ENCODE measurements at places on chromosomes 4 and X.

DNA sequence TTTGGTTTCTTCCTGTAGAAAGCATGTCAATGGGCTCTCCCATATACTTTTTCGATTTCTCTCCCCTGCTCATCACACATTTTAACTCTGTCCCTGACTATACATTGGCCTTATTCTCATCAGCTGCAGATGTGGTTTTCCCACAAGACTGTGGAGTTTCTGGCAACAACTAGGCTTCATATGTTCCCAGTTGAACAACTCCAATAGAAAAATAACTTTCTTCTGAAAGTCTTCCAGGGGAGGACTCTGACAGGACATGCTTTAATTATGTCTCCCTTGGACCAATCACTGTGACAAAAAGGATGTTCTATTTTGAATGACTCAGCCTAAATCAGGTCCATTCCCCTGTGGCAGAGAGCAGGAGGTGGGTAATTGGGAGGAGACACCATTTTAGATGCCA, 28.1 kb downstream of the SPANXC start:
- DNase-seq: no peak

GRCh38 chrX:49844611-49845010, 15.5 kb downstream of the PAGE4 start:
- no peak for DNase-seq

GRCh38 chrX:126886997-126887396, 67.5 kb downstream of the PRR32 start:
- no peak for DNase-seq

DNA sequence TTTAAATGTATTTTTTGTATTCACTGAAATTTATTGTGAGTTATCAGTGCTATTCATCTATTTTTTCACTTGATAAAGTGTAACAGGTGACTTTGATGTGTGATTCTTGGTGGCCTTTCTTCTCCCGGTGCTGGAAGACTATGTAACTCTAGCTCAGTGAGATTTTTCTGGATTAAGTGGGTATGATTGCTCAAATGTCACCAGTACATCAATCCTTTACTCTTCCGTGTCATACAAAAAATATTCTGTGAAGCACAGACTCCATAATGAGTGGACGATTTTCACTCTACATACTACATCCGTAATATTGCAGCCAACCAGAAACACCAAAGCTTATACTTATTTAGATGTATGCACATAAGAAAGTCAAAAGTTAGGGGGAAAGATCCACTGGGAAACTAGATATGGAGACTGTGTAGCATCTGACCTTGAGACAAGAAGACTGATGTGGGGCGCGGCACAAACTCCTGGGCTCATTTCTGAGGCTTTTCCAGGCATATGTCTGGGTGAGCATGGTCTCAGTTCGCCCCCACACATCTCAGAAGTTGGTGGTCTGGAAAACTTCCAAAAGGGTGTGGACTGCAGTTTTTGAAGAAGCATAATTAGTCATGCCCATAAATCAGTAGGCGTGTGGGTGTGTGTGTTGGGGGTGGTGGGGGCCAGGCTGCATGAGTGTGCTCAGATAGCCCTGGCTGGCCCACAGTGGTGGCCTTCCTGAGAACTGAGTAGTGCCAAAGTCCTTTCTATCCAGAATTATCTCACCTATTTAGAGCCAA, 53.9 kb upstream of the TENM3 start:
- no peak for DNase-seq

- no peak for DNase-seq
Measured at GRCh38 chrX:9458516-9459078, 6.3 kb upstream of the TBL1X start.

- no peak for DNase-seq
Measured at GRCh38 chrX:139759637-139760036, 51.7 kb upstream of the MCF2 start.

DNA sequence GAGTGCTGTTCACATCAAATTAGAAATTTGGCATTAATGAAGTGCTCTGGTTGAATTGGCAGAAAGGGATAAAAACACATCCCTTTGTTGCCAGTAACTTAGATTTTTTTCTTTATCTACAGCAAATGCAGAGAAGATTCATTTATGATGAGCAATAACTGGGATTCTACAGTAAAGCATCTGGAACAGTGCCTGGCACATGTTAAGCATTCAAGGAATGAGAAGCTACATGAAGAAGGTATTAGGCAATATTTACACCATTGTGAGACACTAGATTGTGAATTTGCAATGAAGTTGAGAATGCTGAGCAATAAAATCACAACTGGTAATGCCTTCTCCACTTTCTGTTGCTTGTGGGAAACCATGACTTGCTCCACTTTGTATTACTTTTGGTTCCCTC, 33.5 kb downstream of the PCDH19 start:
- DNase-seq: no peak

- DNase-seq: no peak
Measured at GRCh38 chr4:15104825-15105224, 102.5 kb downstream of the CPEB2 start.

DNA sequence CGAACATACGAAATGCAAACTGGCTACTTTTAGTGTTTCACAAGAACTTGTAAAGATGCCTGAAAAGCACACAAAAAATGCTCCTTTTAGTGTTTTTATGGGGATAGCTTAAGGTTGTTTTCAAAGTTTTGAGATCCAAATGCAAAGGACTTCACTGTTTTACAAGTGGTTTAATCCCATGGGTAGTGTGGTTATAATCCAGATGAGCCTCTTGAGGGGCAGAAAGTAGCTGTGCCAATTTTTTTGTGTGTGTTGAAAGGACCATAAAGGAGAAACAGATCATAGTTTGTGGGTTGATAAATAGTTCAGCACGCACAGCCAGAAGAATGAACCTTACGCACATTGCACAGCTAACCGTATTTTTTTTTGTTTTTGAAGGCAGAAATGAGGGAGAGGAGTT, 126.9 kb upstream of the GIMD1 start:
- DNase-seq: no peak

DNA sequence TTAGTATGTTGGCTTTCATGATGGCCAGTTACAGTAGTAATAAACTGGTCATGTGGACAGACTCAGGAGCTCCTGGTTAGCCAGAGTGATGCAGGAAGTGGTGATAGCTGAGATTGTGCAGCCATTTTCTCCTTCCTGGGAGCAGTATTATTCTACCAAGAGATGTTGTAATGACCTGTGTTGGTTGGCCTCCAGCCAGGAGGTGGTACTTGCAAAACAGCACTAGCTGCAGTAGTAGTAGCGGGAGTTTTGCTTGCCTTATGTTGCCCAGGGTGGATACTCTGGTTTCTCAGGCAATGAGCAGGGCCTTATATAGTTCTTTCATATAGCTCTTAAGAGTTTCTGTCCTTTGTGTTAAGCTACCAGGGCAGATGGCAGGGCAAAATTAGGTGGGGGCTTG, 998.8 kb downstream of the GLUD2 start:
- DNase-seq: no peak

GRCh38 chr4:2163311-2163821, 78.6 kb downstream of the HAUS3 start:
- no peak for DNase-seq

DNA sequence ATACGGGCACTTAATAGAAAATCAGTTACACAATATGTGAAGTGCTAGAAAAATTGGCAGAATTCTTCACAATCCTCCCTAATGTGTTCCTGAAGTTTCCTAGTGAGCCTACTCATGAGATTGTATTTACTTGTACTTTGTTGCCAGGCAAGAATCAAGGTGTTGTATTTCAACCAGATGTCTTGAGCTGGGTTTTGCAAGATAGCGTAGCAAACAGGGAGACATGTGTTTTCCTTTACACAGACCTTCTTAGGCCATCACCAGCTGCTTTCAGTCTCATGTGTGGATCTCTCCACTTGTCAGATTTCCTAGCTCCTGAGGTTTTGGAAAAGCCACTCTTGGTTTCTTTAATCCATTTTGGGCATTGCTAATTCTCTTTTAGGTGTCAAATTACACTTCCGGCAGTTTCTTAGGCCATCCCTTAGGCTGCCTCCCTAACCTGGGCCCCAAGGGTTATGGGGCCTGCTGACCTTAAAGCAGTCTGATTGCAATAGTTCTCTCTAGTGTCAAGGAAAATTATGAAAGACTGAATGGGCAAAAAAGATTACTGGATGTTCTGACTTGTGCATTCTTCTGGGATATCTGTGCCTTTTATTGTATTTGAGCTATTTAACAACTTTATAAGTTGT, 12.2 kb upstream of the EDA start:
- DNase-seq: no peak

- no peak for DNase-seq
Measured at GRCh38 chr4:121698236-121698671, 1.5 kb upstream of the ANXA5 start.

Measured in stimulated activated CD4-positive, alpha-beta T cell treated with anti-CD3 and anti-CD28 coated beads, Interleukin-4, amount 100 ng/mL, for 1 hour (primary cell).